Mononuclear cell (primary cell): ENCODE measurements at places on chromosomes 2 and 18. TPM values are rescaled to one million over a fixed set of nuclear protein-coding genes. Genes with fewer than 3 reads are reported as not detected.

The RAMP1 gene
- total RNA-seq = 2.1 TPM

The OBSL1 gene
- total RNA-seq = 0.52 TPM

The EVX2 gene
- total RNA-seq = not detected

The PTPN2 gene
- total RNA-seq = 63.1 TPM

The ATP8B1 gene
- total RNA-seq = not detected

The DLX1 gene
- total RNA-seq = not detected

The SLC40A1 gene
- 65.5 TPM for total RNA-seq

The COBLL1 gene
- total RNA-seq = 26.4 TPM

The CAPN14 gene
- total RNA-seq = 0.21 TPM

The MSTN gene
- not detected for total RNA-seq

The UCN gene
- not detected for total RNA-seq

The FTCDNL1 gene
- total RNA-seq = 1.7 TPM

The ANO7 gene
- total RNA-seq = 0.10 TPM

The LIPG gene
- total RNA-seq = not detected

The MTIF2 gene
- total RNA-seq = 16.6 TPM

The CYP20A1 gene
- 36.8 TPM for total RNA-seq

The RNF125 gene
- total RNA-seq = 57.0 TPM

The CCDC68 gene
- total RNA-seq = not detected

The NEU2 gene
- not detected for total RNA-seq

The SIX3 gene
- not detected for total RNA-seq

The KCNE4 gene
- total RNA-seq = under 0.01 TPM

The REG3G gene
- total RNA-seq = not detected

The CDK15 gene
- total RNA-seq = not detected

The SERPINB5 gene
- total RNA-seq = not detected

The ADD2 gene
- total RNA-seq = 2.4 TPM

The CXCR1 gene
- total RNA-seq = 0.10 TPM

The SFXN5 gene
- 8.9 TPM for total RNA-seq

The CNTNAP5 gene
- not detected for total RNA-seq

The SYT4 gene
- under 0.01 TPM for total RNA-seq

The METAP1D gene
- 4.1 TPM for total RNA-seq

The SCTR gene
- not detected for total RNA-seq

The SCYGR7 gene
- total RNA-seq = not detected

The ANKRD62 gene
- not detected for total RNA-seq

The BIRC6 gene
- 298 TPM for total RNA-seq

The SULT1C4 gene
- 0.21 TPM for total RNA-seq

The NRBP1 gene
- 126 TPM for total RNA-seq

The RFX8 gene
- 0.21 TPM for total RNA-seq

The FOXD4L1 gene
- 0.10 TPM for total RNA-seq

The VAMP8 gene
- total RNA-seq = 27.6 TPM

The COL4A4 gene
- 0.21 TPM for total RNA-seq
